ENCODE measurements at places on chromosomes 7 and 10.
A peak's percentile ranks its signal among the peaks of the same experiment; 100 is the strongest.

- no peak for DNase-seq
Measured at GRCh38 chr10:103550229-103550628, 56.7 kb downstream of the NEURL1 start.

DNA sequence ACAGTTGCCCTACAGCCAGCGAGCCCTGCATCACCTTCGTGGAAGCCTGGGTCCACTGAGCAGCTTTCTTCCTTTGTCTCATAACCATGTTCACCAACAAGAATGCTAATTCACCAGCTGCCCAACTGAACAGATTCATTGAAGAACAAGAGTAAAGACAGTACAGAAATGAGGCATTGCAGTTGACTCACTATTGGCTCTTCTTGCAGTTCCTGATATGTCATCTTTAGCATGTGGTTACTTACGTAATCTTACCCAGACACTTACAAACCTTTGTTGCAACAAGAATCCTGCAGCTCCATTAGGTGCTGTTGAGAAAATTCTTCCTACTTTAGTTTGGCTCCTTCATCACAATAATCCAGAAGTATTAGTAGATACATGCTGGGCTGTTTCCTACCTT lies 174.0 kb upstream of the TPK1 start:
- no peak for DNase-seq

DNA sequence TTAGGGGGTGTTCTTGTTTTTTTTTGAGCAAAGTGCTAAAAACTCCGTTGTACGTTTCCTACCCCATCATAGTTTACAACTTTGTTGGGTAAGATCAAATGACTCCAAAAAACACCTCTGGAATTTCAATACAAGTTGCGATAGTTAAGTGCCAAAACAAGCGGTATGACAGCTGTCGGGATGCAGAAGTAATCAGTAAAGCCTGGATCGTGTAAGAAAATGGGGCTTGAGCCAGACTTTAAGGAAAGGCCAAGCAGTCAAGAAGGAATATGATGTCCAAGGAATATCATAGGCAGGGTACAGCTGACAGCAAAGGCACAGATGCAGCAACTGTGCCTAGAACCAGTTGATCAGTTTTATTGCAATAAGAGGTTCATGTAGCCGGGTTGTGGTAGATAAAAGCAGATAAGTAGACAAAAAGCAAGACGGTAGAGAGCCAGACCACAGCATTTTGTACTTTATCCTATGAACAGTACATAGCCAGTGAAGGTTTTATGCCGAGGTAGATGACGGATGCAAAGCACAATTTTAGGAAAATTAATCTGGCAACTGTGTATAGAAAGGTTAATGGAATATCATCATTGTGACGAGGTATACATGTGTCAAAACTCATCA lies 45.5 kb downstream of the UBE2H start:
- DNase-seq, result no peak

DNA sequence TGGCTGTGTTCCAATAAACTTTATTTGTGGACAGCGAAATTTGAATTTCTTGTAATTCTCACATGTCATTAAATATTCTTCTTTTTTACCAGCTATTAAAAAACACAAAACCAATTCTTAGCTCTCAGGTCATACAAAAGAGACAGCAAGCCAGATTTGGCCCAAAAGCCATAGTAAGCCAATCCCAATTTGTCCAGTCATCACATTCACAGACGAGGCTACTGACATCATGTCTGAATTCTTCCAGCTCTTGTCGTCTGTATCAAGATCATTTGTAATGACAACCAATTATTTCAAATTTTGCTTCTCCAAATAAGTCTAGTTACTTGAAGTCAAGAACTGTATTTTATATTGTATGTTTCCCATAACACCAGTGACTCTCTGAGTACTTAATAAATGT lies 266.5 kb downstream of the PAXIP1 start:
- no peak for DNase-seq

DNA sequence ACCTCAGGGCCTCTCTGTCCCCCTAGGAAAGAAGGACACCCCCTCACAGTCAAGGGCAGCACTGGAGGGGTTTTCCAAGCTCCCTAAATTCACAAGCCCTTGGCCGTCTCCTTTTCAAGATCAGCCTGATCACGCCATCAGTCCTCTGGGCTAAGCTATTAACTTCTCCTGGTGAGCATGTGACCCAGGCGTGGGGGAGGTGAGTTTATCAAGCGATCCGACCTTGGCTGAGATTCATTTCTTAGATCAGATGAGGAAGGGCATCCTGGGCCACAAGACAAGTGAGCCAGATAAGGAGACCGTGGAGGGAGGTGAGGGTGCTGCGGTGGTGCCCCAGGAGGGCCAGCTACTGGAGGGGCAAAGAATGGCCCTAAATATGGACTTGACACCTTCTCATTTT lies 19.2 kb upstream of the EN2 start:
- DNase-seq, result no peak

GRCh38 chr10:44723082-44723481 lies 188.1 kb upstream of the TMEM72 start:
- DNase-seq, result no peak

DNA sequence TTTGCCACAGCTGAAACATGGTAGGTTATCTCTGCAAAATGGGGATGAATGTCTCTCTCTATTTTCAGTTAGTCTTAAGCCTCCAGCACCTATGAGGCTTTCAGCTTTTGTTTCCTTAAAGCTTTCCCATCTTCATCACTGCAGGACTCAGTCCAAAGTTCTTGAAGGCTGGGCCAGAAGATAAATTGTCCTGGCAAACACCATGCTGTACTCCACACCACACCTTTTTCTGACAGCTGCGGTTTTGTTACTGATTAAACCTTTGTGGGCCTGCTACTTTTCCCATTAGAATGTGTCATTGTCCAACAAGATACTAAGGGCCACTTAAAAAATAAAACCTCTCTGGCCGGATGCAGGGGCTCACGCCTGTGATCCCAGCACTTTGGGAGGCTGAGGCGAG lies 87.2 kb upstream of the A1CF start:
- no peak for DNase-seq

GRCh38 chr7:22393913-22394729 lies 37.2 kb upstream of the RAPGEF5 start:
- no peak for DNase-seq

DNA sequence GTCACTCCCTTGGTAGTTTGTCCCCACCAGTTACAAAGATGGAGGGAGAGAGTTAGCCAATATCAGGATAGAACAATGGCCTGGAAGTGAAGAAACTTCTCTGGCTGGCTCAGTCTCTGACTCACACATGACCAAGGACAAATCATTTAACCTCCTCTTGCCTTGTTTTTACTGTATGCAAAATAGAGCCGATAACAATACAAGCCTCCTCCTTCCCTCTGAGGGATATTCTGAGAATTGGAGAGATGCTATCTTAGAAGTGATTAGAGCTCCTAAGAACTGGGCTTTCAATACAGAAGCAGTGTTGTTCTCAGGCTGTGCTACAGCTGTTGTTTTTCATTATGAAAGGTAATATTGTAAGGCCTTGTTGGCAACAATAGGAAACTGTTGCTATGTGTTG lies 87.7 kb upstream of the EGR2 start:
- DNase-seq, result no peak

- peak; percentile 51 for DNase-seq
Measured at GRCh38 chr10:83075016-83075814, 1064.1 kb upstream of the GHITM start.

GRCh38 chr10:49397036-49397999 lies 1.4 kb upstream of the DRGX start:
- no peak for DNase-seq
